ENCODE measurements at places on chromosomes 1 and 21.
A peak's percentile ranks its signal among the peaks of the same experiment; 100 is the strongest.

DNA sequence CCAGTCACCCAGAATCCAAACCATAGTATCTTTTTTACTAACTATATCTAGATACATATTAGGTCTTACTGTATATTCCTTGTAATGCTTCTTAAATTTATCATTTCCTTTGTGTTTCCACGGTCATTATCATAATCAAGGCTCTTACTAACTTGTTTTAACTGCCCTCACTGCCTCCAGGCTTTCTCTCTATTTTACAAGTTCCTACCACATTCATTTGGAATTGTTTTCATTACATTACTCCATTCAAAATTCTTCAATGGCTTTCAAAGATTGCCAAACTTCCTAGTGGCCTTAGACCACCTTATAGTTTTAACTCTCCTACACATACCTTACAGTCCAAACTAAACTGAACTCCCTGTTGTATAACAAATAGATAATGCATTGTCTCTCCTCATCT, 6.3 kb downstream of the HFM1 start:
- no peak for DNase-seq

GRCh38 chr1:155499953-155500639, 62.5 kb downstream of the ASH1L start:
- no peak for DNase-seq

DNA sequence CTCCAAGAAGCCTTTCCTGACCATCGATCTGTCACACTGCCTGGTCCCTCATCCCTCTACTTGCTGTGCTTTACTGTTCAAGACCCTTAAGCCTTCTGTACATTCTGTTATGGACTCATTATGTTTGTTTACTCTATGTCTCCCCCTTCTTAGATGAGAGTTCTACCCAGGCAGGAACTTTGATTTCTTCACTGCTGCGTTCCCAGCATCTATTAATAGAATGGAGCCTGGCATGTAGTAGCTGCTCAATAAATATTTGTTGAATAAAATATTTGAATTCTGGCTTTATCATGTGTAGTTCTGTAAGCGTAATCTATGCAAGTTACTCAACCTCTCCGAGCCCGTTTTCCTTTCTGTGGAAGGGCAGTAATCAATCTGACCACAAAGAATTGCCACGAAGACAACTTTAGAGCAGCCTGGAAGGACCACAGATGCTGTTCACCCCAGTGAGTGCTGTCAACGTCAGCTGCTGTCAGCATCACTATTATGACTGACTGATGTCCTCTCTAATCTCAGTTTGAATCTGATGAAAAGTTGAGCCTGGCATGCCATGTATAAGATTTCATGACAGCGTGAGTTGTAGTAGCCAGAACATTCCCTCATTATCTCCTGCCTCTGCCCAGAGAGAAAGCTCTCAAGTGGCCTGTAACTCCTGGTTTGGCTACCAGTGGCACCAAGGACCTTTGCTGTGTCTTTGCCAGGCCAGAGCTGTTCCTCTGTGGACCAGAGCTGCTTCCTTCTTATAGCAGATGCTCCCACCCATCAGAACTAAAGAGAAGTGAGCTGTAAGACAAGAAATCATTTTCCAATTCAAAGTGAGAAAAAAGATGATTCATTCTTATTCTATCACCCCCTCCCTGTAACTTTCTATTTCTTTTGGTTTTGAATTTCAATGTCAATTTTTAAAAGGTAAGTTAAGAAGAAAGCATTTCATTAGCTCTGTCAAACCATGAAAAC, 94.5 kb downstream of the PRDM2 start:
- no peak for DNase-seq

- no peak for DNase-seq
Observed at GRCh38 chr1:12088607-12089006, 25.5 kb downstream of the TNFRSF8 start.

DNA sequence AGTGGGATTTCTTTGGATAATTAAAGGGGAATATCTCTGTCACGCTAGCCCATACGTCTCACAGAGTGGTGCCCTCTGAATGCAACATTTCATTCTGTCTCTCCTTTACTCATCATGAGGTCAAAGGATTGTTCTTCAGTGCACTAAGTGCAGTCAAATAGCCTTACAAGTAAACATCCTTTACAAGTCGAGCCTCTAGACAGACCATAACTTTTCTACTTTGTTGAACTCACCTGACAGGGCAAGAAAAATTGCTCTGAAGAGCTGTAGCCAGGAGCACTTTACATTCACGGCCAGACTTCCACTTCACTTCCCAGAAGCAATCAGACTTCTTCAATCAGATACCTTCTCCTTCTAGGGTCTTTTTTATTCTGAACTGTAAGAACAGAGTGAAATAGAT, 768.0 kb upstream of the TMPRSS15 start:
- DNase-seq: no peak

- DNase-seq: peak; percentile 72
Observed at GRCh38 chr1:30322859-30323257, 400.5 kb downstream of the MATN1 start.

DNA sequence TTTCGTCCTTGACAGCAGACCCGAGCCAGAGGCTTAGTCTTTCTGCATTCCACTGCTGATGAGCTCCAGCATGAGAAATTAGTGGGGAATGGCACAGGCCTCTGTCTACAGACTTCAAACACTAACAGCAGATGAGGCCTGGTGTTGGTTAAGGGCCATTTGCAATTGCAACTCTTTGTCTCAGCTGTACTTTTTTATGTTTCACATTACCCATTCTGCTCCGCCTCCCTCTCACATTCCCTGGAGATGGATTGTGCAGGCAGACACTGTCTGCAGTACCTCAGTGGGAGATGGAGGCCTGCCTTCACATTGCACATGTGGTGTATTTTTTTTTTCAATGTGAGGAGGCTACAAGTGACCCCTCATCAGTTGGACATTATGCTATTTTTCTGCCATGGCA, 370.2 kb downstream of the DUSP10 start:
- no peak for DNase-seq

All from osteocyte (in vitro differentiated cells).